NCI-H2029 (cell line): ENCODE measurements at places on chromosomes 13 and 19.

DNA sequence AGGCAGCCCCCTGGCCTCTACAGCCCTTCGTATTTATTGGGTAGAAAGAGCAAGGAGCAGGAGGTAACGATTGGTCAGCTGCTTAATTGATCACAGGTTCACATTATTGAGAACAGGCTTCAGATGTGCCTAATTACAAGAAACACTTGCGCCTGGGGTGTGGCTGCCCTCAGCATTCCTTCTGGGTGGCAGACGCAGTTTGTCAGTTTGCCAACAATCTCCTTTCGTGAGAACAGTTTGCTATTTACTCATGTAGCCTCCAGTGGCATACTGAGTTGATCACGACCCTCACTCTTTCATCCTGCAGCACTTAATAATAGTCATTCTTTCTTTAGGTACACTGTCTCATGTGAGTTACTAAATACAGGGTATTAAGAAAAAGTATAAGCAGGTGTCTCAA, 985.6 kb downstream of the SLITRK5 start:
- DNase-seq, result no peak

- DNase-seq, result no peak
These were observed 216.7 kb downstream of the ATP8A2 start for GRCh38 chr13:25588336-25589060.

DNA sequence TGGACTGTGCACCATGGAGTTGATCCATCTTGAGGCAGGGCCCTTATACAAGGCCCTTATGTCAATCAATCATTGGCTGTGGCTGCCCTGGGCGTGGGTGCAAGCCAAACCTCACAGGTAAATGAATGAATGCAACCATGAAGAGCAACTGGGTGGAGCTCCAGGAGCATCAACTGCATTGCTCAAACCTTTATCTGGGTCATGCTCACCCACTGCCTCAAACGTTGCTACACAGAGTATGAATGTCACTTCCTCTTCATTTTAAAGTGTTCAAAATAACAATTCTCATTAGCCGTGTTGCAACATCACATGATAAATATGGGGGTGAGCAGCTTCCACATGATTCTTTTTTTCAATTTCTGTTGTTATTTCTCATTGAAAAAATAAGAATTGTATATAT, 6.4 kb upstream of the ZNF333 start:
- no peak for DNase-seq

- DNase-seq, result no peak
These were observed 9.9 kb downstream of the PTH2 start for GRCh38 chr19:49413348-49413747.

GRCh38 chr13:40399756-40400155, 266.7 kb downstream of the FOXO1 start:
- DNase-seq, result no peak

DNA sequence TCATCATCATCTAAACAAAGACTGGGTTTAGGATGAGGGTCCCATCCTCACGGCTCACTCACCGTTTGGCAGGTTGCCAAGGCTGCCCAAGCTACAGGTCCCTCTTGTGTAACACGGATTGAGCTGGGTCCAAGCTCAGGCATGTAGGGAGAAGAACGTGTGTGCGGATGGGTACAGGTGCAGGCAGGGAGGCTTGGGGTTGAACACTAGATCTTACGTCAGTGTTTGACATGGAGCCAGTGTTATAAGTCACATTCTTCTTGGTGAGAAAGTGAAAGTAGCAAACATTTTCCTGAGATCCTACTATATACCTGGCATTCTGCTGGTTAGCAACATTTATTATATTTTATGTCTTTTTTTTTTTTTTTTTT, 136.8 kb upstream of the RNF113B start:
- DNase-seq, result no peak

DNA sequence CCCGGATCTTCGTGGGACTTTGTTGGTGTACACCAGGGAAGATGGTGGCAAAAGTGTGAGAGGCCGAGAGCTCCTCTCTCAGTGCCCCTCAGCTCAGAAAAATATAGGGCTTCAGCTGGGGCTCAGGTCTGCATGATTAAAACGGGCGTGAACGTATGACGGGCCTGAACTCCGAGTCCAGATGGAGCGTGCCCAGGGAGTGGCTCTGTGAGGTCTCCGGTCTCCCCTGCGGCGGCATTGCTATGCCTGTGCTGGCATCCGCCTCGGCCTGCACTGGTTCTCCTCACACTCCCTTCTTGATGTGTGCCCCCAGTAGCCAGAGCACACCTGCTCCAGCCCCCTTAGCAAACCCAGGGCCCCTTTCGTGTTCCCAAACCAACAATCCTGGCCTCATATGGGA, 82.0 kb downstream of the TEX29 start:
- DNase-seq, result no peak

DNA sequence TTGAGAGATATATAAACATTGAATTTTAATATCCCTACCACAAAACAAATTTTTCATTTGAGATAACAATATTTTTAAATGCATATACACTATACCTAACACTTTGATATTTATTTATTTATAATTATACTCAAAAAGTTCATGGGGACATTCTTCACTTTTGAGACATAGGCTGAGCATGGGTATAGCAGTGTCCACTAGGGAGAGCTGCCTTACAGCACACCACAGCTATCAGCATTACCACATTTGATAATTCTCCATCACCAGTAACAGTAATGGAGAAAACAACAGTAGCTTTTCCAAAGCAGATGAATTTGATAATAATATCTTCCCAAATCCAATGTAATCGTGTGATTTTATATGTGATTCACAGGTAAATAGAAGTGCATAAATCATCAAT, 626.1 kb downstream of the DACH1 start:
- no peak for DNase-seq

- DNase-seq, result no peak
These were observed 298.5 kb downstream of the GPC6 start for GRCh38 chr13:93525087-93525486.

DNA sequence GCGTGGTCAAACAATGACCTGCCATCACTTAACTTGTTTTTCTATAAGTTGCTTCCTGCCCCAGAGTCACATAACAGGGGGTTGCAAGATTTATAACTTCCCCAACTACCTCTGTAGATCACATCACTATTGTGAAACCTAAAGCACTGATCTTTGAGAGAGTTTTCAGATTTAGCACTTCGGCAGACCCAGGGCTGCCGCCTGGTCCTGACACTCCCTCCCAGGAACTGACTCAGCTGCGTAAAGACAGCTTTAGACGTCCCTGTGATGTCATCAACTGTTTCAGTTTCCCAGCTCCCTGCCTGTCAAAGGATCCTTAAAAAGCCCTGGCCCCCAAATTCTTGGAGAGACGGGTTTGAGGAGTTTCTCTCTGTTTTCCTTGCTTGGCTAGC, 33.3 kb downstream of the IGFL2 start:
- DNase-seq, result no peak

- no peak for DNase-seq
These were observed 245.2 kb downstream of the TBC1D4 start for GRCh38 chr13:75236774-75237173.

DNA sequence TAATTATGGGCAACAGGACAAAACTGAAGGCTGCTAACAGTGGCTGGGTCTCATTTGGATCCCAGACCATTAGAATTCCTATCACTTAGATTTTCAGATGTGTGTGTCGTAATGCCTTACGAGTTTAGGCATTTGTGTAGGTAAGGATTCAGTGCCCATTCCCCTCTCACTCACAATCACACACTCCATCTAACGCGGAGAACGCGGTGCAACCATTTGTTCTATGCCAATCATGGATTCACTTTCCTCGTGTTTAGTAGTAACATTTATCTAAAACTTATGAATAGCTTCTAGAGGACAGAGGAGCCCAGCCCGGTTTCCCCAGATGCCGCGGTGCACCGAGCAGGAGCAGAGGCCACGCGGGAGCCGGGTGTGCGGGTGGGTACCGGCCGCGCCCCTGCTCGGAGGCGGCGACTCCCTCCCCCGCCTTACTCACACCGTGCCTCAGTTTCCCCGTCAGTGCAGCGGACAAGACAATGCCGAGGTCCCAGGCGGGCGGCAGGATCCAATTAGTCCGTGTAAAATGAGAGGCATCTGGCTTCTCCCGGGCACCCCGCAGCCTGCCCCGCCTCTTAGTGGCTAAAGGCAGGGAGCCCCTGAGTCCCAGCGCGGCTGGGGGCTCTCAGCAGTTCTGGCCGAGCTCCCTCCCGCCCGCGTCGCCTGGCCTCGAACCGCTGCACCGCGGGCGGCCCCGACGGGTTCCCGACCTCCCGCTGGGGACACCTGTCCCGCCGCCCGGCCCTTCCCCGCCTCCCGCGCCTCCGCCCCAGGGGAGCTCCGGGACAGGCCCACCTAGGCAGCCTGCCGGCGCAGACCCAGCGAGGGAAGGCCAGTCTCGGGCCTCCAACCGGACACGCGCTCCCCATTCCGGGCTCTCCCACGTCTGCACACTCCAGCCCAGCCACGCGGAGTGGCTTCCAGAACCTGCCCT, 5.9 kb upstream of the C1QTNF9B start:
- no peak for DNase-seq

DNA sequence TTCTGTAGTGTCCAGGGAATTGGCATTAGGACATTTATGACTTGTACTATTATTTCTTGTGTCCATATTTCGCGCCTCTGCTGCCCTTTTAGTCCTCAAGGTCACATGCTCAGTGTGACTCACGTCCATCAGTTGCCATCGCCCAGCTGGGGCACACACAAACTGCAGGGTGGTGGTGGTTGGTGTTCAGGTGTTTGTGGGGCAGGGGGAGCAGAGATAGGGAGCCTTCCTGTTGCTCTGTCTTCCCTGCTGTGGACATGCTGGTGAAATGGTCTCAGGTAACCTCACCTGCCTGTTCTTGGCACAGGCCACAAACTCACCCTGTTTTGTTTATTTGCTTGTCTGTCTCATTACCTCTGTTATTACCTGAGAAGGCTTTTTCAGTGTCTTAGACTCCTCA, 22.4 kb downstream of the PRR12 start:
- peak; percentile 81 for DNase-seq

- DNase-seq, result no peak
These were observed 10.0 kb upstream of the PNMA8A start for GRCh38 chr19:46481223-46481848.

DNA sequence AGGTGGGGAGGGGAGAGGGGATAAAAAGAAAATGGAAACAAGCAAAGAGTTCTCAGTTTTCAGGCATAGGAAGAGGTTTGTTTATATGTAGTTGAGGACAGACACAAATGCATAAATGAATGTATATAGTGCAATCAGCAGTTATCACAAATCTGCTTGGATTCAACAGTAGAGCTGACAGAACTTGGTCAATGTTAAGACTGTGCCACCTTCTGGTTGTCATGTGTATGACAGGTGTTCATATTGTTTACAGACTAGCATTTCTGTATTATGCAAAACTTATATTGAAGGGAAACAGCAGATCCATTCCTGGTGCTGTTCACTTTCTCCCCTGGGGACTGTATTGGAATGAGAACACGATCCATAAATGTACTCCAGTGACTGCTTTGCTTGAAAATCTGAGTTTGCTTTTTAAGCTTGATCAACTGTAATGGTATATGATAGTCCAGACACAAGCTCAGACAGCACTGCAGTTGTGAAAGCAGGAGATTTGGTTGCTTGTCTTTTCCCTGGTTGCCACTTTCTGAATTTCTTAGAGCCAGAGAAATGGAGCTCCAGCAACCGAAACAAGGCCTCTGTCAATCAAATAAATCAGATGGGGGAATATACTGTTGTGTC, 319.5 kb upstream of the OBI1 start:
- peak; percentile 21 for DNase-seq

DNA sequence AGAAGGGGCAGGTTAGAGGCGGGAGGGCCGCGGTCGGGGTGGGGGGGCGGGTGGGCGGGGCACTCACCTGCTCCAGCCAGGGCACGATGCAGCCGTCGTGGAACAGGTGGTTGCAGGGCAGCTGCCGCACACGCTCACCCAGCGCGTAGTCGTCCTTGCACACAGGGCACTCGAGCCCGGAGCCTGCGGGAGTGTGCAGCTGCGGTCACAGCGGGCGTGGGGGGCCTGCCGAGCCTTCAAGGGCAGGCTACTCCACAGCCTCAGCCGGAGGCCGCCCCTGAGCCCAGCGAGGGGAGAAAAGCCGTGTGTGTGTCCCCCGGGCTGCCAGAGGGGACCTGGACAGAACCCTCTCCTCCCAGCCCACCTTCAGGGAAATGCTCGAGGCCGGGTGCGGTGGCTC, 8.6 kb downstream of the FGF22 start:
- DNase-seq, result no peak

GRCh38 chr19:4057931-4058692, 8.6 kb downstream of the ZBTB7A start:
- DNase-seq, result no peak

GRCh38 chr13:24270639-24271141, 38.7 kb upstream of the C1QTNF9 start:
- no peak for DNase-seq

GRCh38 chr13:65435590-65435989, 1794.5 kb downstream of the PCDH9 start:
- no peak for DNase-seq

DNA sequence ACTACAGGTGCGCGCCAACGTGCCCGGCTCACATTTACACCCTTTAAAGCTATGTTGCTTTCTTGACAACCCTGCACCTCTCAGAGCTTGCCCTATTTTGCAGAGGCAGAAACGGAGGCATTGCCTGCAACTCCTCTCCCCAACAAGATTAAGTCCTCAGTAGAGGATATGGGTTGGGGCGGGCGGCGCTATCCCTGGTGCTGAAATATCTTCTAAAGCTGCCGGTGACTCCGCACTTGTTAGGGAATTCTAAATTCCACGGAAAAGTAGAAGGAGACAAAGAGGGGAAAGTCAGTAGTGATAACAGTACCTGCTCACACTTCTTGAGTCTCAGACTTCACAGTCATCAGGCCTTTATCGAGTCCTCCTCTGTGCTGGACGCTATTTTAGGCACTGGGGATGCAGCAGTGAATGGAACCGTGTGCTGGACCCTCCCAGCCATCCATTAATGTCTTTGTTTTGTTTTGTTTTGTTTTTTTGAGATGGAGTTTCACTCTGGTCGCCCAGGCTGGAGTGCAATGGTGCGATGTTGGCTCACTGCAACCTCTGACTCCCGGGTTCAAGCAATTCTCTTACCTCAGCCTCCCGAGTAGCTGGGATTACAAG, 18.0 kb downstream of the SLC5A5 start:
- no peak for DNase-seq

DNA sequence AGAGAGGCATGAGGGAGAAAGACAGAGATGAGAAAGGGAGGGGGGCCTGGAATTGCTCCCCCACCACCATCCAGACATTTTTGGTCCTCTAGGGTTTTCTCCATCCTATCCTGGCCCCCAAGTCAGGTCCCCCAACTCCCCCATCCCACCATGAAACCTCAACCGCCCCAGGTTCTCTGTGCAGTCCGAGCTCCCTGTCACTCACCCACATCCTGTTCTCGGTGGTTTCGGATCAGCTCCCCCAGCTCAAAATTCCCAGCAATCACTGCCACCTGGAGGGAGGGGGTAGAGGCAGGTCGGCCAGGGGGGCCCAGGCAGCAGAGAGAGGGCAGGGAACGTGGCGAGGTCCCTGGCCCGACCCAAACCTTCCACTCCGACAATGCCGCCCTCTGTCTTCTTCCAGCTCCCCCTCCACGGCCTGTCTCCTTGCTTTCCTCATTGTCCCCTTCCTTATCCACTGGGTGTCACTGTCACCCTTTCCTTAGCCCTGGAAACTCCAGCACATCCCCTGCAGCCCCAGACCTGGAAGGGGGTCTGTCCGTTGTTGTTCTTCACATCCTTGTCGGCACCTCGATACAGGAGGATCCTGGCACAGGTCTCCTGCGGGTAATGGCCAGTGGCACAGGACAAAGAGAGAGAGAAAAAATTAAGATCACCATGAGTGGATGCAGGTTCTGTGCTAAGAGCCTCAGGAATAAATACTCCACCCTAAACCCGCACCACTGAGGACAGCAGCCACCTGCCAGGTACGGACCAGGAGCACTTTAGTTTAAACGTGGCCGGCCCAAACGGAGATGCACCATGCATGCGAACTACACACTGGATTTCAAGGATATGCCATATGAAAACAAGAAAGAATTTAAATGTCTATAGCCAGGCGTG, 15.4 kb downstream of the SHANK1 start:
- DNase-seq, result no peak
